ENCODE measurements at places on chromosomes 7 and 10. TPM values are rescaled to one million over a fixed set of nuclear protein-coding genes. Genes with fewer than 3 reads are reported as not detected.

DNA sequence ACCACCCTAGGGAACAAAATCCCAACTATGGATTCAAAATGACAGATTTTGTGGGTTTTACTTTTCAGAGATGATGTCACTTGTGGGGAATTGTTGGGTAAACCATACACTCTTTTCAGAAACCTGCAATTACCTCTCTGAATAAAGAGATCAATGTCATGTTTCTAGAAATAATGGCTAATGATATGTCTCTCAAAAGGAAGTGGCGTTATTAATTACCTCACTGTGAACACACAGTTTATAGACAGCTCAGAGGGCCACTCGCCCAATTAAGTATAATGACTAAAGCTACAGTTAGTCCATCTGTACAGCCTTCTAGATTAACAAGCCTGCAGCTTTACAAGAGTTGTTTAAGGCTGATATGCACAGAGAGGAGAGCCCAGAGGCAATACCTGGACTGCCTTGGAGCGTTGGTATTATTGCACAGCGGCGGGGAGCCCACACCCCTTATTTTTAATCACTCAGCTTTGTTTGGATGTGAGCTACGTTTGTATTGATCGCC, 79.5 kb downstream of the RAB11FIP2 start:
- DNase-seq: no peak

The JAKMIP3 gene
- 1.7 TPM for total RNA-seq

The ANXA8L1 gene
- not detected for total RNA-seq

- DNase-seq: no peak
These were observed 8.1 kb downstream of the BTAF1 start for GRCh38 chr10:91931526-91932190.

GRCh38 chr7:151179287-151179860, 7.7 kb downstream of the ASB10 start:
- DNase-seq: no peak

- DNase-seq: no peak
These were observed 417 bp upstream of the HIF1AN start for GRCh38 chr10:100535338-100535714.

The SPDYE2B gene
- not detected for total RNA-seq

The ANKRD2 gene
- not detected for total RNA-seq

GRCh38 chr7:84111842-84112241, 82.7 kb downstream of the SEMA3A start:
- no peak for DNase-seq

The ZNF503 gene
- 0.39 TPM for total RNA-seq

The CH25H gene
- 0.11 TPM for total RNA-seq

DNA sequence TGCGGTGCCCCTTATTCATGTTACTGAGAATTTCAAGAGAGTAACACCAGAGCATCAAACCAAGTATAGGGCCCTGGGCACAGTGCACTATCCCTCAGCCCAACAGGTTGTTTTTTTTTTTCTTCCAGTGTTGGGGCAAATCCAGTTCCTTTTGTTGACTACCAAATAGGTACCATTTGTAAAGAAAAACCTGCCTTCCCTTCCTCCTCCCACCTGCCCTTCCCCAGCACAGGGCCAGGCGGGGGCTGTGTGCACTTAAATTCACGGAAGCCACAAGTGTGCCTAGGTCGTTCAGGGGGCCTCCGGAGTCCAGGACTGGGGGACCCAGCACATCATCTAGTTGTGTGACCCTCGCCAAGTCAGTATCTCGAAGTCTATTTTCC, 595 bp upstream of the SFXN4 start:
- DNase-seq: no peak

- no peak for DNase-seq
These were observed 149.3 kb upstream of the IMMP2L start for GRCh38 chr7:111711426-111712065.

The OR2A42 gene
- 0.37 TPM for total RNA-seq

GRCh38 chr10:7477538-7478334, 66.9 kb upstream of the SFMBT2 start:
- DNase-seq: no peak

DNA sequence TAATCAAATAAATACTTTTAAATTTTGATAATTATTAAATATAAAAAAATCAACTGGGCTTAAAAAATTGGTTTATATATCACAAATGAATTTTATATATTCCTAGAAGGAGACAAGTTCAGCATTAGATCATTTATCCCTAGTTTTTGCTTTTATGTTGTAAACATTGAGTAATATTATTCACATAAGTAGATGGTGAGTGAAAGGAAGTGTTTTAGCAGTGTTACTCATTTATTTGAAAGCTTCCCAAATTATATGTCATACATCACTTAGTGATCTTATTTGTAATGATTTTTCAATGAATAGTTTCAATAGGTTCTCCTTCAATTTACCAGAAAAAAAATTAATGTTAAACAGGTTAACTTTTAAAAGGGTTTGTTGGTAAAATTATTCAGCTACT, 15.8 kb downstream of the KLLN start:
- no peak for DNase-seq

The PHYHIPL gene
- 0.13 TPM for total RNA-seq

The ZNF365 gene
- total RNA-seq: 0.39 TPM

The IMPDH1 gene
- 54.2 TPM for total RNA-seq

- DNase-seq: no peak
These were observed 86.1 kb upstream of the MTPN start for GRCh38 chr7:136063326-136063666.

The CXCL12 gene
- total RNA-seq: 64.3 TPM

The GOLGA7B gene
- total RNA-seq: 0.07 TPM

DNA sequence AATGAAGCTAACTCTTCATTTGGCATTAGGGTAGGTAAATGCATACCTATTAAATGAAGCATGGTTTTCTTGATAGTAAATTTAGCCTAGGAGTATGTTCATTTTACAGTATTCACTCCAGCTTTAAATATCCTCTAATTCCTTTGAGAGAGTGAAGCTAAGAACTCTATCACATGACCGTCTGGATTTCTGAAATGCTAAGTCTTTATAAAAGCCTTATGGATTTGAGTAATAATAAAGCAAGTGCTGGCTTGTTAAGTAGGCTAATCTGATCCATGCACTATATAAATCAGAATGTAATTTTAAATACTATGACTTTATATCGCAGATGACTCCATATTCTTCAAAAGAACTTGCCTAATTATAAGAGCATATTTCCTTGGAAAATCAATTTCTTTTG, 64.8 kb downstream of the REEP3 start:
- no peak for DNase-seq

DNA sequence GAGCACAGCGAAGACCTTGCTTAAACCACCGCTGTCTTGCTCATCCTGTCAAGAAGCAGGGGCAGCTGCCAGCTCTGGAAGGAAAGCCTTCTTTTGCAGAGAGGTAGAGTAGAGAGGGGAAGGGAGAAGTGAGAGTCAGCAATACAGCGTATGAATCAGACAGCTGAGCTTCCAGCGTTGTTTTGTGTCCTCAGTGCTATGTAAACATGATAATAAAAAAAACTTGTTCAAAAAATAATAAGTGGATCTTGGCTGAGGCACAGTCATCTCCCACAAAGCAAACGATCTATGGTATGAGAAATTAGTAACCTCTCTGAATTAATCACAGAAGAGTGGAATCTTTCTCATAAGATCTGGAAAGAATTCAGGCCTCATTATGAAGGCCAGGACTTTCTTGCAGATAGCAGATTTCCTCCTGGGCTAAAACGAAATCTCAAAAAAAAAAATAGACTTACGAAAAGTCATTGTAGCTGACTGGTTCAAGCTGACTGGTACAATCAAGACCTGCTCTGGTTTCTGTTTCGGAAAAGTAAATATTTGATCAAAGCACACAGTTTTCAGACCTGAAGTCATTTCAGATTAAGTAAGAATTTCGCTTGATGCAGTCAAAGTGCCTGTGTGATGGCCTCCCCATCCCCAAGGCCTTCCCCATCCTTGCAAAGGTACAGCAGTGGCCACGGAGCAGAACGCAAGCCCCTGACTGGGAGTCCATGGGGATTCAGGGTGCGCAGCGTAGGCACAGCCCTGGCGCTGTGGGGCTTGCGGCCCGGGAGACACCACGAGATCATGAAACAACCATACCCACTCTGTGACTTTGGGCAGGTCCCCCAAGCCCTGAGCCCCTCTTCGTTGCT, 29.4 kb downstream of the CHST15 start:
- no peak for DNase-seq

The ADAM12 gene
- 0.22 TPM for total RNA-seq

The ELOVL3 gene
- 0.17 TPM for total RNA-seq

GRCh38 chr7:75734586-75735458, 3.9 kb downstream of the HIP1 start:
- no peak for DNase-seq

DNA sequence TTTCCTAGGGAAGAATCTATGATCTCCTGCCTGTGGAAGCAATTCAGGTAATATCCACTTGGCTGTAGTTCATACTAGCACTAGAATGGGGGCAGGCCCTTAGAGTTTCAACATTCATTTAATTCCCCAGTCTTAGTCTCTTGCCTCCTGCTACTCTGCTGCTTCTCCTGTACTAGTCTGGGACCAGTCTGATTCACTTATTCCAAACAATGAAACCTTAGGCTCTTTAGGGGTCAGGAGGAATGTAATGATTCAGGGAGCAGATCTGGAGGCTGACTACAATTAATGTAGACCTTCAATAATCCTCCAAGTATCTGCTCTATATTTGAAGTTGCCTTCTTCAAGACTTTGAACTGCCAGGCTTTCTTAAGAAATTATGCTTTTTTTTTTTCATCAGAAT, 101.8 kb downstream of the GNAT3 start:
- no peak for DNase-seq

The AKR1D1 gene
- 0.14 TPM for total RNA-seq

DNA sequence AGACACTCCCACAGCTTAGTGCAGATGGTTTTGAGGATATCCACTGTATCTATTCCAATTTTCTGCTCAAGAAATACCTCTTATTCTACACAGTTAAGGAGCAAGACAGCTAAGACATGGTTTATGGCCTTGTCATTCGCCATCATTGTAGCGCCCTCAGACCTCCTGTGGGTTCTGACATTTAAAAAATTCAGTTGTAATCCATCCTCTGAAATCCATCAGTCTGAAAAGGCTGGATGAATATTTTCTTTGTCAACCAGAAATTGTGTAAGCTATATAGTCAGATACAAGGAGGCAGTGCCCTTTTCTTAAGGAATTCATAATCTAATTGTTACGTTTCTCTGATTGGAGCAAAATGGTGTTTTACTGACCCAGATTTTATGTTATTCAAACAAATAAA, 353.6 kb downstream of the GALNT17 start:
- no peak for DNase-seq

All from WTC11 (cell line).